ENCODE measurements at places on chromosomes 7 and 10.

GRCh38 chr10:26950934-26951333 is 90.2 kb upstream of the ABI1 start:
- DNase-seq: no peak

DNA sequence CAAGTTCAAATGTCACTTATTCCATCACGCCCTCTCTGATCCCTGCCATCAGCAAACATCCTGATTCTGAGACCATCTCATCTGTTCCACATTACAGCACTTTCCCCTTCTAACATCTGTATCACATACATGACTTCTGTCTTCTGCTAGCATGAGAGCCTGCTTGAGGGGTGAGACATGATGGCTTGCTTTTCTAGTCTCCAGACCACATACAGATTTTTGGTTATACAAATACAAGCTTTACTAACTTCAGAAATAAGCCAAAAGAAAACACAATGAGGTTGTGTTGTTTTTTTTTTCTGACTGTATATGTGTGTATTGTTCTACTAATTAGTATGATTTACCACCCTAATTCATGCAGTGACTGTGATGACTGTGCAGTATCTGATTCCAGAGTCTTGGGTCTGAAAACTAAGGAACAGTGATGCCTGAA is 34.3 kb downstream of the NAPEPLD start:
- no peak for DNase-seq

- DNase-seq: no peak
Observed at GRCh38 chr10:79248341-79249185, 98.7 kb upstream of the PPIF start.

- DNase-seq: peak; percentile 6
Observed at GRCh38 chr10:86261941-86262687, 104.5 kb downstream of the GRID1 start.

DNA sequence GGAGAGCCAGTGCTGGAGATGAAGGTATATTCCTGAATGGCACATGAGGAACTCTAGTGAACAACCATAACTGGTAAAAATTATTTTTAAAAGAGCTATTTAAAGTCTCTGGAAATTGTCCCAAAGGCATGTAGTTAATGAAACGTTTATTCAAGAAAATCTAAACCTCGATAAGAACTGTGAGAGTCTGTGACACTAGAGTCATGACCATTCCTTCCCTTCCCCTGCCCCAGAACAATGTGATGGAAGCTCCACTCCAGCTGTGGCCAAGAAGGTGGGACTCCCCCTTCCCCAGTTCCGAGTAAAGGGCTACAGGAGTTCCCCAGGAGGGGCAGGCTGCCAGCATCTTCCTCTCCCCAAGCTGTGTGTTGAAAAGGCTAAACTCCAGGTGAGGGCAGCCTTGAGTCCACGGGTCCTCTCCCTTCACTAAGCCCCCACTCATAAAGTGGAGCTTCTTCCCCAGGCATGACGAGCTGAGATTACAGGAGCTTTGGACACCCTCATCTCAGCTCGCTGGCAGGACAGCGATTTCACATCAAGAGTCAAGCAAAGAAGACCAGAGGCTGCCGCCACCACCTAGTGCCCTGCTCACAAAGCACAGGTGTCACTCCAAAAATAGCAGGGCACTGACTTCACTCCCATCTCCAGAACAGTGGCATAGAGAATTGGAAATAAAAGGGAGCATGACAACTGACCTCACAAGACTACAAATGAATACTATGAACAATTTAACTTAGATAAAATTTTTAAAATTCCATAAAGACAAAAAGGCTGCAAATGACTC is 68.5 kb downstream of the NHLRC2 start:
- no peak for DNase-seq

- DNase-seq: peak; percentile 47
Observed at GRCh38 chr7:28986765-28987110, 28.6 kb upstream of the TRIL start.

DNA sequence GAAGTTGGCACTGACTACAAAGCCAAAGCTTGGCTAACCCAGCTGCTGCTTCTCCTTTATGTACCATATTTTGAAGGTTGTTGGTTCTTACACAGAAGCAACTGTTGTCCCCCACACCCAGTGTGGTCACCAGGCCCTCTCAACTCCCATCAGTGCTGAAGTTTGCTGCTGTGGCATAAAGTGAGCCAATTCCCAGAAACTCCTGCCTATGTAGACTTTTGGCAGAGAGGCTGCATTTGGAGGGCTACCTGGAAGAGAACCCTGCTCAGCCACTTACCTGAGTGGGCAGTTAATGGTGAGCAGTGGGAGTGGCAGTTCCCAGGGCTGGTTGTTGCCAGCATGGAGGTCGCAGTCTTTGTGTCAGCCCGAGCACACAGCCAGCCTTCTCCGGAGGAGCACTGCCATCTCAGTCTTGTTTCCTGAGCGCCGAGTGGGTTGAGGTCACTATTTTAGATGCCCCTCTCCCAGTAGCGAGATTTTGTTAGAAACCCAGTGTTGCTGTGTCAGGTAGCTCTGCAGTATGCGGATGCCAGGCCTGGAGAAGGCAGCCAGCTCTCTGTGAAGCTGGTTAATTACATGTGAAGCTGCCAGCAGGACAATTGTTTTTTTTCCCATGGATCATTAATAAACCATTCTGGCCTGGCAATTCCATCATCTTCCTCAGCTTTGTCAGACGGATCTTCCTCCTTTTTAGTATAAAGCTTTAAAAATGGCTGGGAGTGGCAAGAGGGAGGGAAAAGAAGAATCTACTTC is 24.5 kb downstream of the LRRC4 start:
- DNase-seq: no peak

GRCh38 chr7:6360841-6361240 is 86.9 kb downstream of the DAGLB start:
- no peak for DNase-seq

- no peak for DNase-seq
Observed at GRCh38 chr10:129742742-129743550, 221.1 kb downstream of the EBF3 start.

- no peak for DNase-seq
Observed at GRCh38 chr7:28647076-28647421, 234.7 kb downstream of the CREB5 start.

GRCh38 chr10:84201682-84202081 is 7.3 kb downstream of the CDHR1 start:
- no peak for DNase-seq

GRCh38 chr7:111568870-111569462 is 6.7 kb upstream of the IMMP2L start:
- no peak for DNase-seq

DNA sequence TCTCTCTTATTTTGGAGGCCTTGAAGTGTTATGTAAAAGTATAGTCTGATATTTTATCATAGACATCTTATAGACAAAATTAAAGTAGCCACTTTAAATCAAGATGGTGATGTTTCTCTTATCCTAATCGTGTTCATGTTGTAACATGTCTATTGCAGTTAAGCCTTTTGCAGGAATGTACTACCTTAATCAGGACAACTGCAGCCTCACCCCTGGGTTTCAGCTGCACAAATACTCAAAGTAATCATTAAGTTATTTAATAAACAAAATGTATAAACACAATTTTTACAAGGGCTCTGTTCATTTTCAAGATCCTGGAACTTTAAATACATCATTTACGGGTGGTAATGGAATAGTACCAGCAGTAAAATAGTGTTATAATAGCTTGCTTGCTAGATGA is 14.4 kb upstream of the KIF5B start:
- no peak for DNase-seq

DNA sequence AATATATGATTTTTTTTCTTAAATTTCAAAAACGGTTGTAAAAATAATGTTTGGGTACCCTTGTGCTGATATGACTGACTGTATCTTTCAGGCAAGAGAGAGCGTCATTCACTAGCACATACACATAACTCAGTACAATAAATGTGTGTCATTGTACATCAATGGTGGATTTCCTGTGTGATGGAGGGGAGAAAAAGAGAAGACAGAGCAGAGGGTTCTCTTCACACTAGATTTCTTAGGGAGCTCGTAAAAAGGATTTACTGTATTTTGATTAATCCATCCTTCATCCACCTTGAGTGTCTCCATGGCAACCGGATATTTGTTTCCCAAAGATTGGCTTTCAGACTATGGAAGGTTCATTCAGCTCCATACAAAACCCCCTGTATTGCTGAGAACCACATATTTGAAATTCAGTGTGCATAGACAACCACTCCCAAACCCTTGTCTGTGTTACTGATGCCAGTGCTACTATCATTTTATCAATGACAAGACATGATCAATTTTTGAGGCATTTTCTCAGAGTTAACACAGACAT is 150.6 kb downstream of the AKR1D1 start:
- no peak for DNase-seq

All from lung (tissue), 17 donors.